ENCODE measurements at places on chromosomes 1 and 21.

GRCh38 chr1:182062223-182062622 is 711 bp upstream of the ZNF648 start:
- no peak for DNase-seq

DNA sequence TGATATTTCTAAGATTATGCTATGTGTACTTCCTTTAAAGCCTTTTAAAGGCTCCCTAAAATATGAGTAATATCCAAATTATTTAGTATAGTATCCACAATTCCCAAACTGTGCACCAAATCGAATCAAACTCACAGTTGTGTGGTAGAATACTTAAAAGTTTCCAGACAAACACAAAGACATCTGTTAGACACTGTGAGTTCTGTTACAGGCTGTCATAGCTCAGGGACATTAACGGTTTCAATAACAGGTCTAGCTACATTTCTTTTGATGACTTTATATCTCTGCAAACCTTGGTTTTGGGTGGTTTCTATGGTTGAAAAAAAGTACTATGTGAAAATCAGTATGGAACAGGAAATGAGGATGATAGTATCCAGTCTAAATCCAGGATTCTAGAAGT is 36.9 kb upstream of the NEK7 start:
- no peak for DNase-seq

DNA sequence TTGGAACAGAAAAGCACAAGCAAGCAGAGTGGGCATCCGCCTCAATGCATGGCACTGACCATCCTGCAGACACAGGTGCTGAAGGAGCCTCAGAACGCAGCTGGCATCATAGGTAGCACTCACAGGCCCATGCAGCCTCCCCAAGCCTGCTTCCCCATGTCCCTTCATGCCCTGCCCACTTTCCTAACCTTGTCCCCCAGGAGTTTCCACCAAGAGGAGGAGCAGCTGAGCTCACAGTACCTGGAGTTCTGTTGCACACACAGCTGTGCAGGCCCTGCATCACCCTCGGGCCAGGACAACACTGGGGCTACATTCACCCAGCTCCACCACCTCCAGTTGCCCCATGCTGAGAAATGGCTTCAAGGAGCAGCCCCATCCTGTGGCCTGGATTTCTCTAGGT is 83.4 kb downstream of the SETD4 start:
- no peak for DNase-seq

GRCh38 chr1:99447721-99448120 is 183.4 kb downstream of the PLPPR4 start:
- DNase-seq = no peak

GRCh38 chr1:222326006-222326709 is 221.7 kb downstream of the HHIPL2 start:
- no peak for DNase-seq

- no peak for DNase-seq
Measured at GRCh38 chr1:236284291-236284721, 2.5 kb upstream of the ERO1B start.

DNA sequence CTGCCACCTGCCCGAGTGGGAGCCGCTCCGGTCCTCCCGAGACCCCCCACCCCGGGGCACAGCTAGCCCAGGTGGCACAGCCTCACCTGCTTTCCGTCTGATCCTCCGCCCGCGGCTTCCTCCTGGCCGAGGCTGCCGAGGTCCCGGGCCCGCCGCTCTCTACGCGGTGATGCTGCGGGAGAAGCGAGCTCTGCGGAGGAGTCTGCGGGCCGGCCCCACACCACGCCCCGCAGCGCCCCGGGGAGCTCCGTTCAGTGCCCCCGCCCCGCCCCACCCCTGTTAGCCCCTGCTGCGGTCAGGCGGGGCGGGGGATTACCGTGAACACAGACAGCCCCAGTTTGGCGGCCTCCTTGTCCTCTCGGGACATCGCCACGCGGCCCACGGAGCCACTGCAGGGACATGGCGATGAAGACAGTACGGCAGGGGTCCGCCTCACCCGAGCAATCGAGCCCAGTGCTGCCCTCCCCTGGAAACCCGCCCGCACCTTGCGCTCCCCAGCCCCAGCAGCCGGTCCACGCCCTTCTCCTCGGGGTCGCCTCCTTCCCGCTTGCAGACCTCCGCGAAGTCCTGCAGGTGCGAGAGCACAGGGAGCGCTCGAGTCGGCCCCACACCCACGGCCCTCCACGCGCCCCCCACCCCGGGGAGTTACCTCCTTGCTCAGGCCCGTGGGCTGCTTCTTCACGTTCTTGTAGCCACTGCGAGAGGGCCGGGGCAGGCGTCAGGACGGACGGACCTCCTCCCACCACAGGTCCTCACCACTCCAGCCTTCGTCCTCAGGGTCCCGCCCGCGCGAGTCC is 933 bp downstream of the C1orf35 start:
- no peak for DNase-seq

GRCh38 chr1:7515175-7515574 is 255.9 kb upstream of the VAMP3 start:
- DNase-seq = no peak

GRCh38 chr21:27515676-27516075 is 548.8 kb upstream of the ADAMTS5 start:
- peak; percentile 10 for DNase-seq

GRCh38 chr21:42669041-42669440 is 15.6 kb downstream of the PDE9A start:
- no peak for DNase-seq

- no peak for DNase-seq
Measured at GRCh38 chr1:184759112-184759511, 4.5 kb upstream of the EDEM3 start.

- no peak for DNase-seq
Measured at GRCh38 chr1:169586067-169586394, 250 bp downstream of the F5 start.

DNA sequence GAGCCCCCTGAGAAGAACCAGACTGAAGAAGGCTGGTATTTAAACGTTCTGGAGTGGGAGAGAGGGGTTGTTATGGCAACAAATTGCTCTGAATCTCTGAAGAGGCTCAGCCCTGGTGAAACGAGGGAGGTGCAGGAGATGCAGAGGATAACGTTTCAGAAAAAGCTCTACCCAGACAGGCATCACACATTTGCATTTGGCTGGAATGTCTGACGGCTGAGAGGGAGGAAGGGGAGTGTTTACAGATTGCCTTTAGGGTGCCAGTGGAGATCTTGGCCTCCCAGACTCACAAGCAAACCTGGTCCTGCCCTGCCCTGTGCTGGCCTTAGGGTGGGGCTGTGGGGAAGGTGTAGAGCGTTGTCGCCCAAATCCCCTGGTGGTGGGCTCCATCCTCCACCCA is 169.0 kb upstream of the AJAP1 start:
- no peak for DNase-seq

GRCh38 chr21:38950435-38951094 is 144.8 kb downstream of the ETS2 start:
- DNase-seq = peak; percentile 42

DNA sequence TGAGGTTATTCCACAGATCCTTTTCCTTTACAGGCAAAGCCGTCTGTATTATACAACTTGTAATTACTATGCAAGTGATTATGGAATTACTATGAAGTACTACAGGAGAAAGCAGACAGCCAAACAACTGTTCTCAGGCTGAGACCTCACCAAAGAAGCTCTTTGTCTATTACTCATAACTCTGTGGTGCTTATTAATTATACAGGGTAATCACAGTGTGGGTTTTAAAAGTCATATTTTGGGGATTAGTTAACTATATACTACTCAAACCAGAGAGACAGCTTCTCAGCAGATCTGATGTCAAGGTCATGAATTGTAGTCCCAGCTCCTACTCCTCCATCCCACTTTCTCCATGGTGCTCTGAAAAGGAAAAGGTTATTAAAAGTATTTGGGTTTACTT is 49.6 kb downstream of the CTTNBP2NL start:
- no peak for DNase-seq

DNA sequence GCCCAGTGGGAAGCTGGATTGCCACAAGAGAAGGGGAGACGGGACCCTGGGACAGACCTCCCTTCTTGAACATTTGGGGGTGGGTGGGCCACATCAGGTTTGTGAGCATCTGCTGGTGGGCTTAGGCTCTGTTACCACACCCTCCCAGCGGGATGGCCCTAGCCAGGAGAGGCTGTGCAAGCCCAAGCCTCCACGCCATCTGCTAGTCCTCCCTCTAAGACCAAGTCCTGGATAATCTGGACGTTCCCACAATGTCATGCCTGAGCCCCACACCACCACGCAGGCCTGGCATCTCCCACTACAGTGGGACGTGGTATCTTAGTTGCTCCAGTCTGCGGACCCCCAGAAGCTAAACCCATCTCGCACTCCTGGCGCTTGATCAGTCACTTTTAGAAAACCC is 3.7 kb upstream of the IBA57 start:
- DNase-seq = no peak

DNA sequence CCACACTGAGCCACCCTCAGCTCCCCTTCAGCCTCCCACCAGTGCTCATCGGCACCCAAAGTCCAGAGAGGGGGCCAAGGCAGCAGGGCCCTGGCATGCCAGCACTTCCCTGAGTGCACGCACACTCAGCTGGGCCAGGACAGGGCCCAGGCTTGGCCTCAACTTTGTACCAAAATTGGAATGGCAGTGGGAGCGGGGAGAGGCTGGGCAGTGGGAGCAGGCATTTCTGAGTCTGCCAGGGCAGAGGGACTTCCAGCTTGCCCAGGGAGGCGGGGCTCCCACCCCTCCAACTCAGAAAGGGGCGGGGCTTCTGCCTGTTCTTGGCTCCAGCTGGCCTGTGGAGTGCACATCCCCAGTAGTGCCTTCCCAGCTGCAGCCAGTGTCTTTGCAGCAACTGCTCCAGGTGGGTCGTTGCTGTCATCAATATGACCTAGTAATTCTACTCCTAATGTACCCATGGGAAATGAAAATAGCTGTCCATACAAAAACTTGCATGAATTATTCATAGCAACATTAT is 10.3 kb upstream of the SNX7 start:
- no peak for DNase-seq

DNA sequence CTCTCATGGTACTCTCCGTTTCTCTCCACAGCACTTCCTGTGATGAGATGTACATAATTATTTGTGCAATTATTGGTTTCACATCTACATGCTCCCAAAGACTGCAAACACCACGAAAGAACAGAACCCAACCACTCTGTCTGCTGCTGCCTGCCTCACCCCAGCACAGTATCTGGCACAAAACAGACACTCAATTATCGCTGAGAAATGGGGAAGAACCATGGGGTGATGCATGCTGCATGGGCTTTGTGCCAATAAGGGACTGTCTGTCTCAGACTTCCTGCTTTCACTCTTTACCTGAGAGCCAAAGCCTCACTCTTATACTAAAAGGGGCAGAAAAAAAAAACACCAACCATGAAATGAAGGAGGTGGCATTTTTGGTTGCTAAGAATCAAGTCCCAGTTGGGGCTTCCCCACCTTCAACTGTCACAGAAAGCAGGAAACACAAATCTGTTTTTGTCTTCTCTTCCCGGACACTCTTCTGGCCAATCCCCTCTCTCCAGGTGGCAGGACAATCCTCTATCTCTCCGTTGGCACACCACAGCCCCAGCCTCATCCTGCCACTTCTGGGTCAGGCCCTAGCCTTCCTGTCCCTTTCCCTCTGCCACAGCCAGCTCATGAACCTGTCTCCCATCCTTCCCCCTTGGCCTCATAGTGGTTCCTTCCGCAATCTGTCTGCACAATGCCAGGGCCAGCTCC is 82.0 kb downstream of the TGFBR3 start:
- DNase-seq = no peak

DNA sequence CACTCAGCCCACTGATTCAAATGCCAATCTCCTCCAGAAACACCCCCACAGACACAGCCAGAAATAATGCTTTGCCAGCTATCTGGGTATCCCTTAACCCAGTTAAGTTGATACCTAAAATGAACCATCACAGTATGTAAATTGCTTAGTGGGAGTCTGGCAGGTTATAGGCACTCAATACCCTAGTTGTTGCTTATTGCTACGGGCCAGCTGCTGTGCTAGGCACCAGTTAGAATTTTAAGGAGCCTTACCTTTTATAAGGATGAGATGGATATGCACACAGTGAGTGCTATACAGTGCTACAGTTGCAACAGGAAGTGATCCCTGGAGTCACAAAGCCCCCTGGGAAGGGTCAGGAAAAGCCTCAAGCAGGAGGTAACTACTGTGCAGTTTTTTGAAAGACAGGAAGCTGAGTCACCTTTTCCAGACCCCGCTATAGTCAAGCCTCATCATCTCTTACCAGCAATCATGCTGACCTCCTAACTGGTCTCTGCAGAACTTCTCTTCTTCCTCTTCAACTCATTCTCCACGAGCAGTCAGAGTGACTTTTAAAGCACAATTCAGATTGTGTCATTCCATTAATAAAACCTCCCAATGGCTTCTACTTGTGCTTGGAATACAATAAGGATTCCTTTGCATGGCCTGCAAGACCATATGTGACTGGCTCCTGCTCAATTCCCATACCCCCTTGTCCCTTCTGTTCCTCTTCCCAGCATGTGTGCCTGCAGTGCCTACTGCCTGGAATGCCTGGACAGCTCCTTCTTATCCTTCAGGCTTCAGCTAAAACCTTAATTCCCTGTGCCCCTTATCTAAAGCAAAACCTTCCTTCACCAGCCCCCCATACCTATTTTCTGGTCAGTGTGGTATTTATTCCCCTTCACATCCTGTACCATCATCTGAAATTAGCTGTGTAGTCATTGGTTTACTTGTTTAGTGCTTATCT is 10.4 kb upstream of the TLR5 start:
- DNase-seq = no peak

- no peak for DNase-seq
Measured at GRCh38 chr1:117054068-117054467, 6.1 kb upstream of the TTF2 start.

- no peak for DNase-seq
Measured at GRCh38 chr1:41533731-41534080, 49.2 kb upstream of the EDN2 start.

- DNase-seq = no peak
Measured at GRCh38 chr1:113941245-113941559, 12.1 kb downstream of the HIPK1 start.

GRCh38 chr1:92730476-92730875 is 54.4 kb downstream of the EVI5 start:
- DNase-seq = no peak

DNA sequence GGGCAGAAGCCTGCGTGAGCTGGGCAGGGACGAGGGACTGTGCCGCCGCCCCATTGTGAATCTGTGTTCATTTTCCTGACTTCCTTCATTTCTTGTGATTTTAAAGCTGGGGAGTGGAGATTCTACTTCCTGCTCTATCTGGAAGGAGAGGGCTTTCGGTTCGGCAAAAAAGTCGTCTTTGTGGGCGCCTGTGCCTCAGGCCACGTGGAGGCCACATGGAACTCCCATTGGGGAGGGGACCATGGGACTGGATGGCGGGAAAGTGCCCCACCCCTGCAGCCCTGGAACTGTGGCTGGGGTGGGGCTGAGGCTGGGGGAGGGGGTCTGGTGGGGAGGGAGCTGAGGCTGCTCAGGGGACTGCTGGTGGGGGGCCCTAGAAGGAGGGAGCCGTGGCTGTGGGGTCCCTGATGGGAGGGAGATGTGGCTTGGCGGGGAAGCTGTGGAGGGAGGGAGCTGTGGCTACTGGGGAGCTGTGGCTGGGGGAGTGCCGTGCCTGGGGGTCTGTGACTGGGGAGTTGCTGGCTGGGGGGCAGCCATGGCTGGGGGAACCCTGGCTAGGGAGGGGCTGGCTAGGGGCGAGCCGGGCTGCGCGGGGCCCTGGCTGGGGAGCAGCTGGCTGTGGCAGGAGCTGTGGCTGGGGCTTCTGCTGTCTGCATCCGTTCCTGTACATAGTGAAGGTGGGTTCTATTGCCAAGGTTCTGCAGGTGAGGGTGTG is 31.5 kb downstream of the COL18A1 start:
- DNase-seq = no peak

Measured in NCI-H226 (cell line).